ENCODE measurements at places on chromosomes 12 and 14. TPM values are rescaled to one million over a fixed set of nuclear protein-coding genes. Genes with fewer than 3 reads are reported as not detected.

DACT1 gene
- 4.3 TPM for total RNA-seq

EFCAB11 gene
- total RNA-seq = 9.6 TPM

CLEC1A gene
- total RNA-seq = 0.08 TPM

GRCh38 chr12:19404242-19404880, 34.9 kb upstream of the AEBP2 start:
- no peak for DNase-seq

GRCh38 chr12:91654087-91654486, 471.5 kb upstream of the DCN start:
- no peak for DNase-seq

- no peak for DNase-seq
Measured at GRCh38 chr14:103732868-103733620, 17.4 kb downstream of the ZFYVE21 start.

DNA sequence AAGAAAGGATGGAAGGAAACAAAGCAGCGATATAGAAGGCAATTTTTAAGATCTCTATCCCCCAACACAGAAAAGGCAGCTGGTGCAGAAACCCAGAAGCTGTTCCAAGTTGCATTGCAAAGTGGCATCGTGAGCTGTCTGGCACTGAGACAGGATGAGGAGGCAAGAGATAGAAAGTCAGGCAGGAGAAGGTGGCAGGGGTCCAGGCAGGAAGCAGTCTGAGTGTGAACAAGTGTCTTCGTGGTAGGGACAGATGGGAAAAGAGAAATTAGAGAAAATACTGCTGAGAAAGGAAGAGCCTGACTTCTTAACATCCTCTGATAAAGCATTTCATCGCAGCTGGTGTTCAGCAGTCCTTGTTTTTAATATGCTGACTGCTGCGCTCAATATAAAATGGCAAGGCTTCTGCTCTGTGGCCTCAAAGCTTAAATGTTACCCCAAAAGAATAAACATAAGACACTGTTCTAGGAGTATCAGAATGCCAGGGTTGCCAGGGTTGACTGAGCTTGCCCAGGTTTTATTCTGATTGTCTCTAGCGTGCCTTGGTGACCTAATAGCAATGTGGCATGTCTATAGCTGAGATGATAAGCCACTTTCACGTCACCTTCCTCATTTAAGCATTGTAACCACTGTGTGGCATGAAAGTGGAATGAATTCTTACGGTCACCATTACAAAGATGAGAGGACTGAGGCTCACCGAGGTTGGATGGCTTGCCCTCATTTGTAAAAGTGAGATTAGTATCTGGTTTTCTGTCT, 397.6 kb downstream of the NUAK1 start:
- no peak for DNase-seq

- DNase-seq = no peak
Measured at GRCh38 chr12:90939382-90939781, 15.6 kb downstream of the CCER1 start.

- DNase-seq = no peak
Measured at GRCh38 chr12:87953256-87953860, 75.8 kb downstream of the C12orf50 start.

- no peak for DNase-seq
Measured at GRCh38 chr12:93621986-93622385, 49.5 kb downstream of the SOCS2 start.

DNA sequence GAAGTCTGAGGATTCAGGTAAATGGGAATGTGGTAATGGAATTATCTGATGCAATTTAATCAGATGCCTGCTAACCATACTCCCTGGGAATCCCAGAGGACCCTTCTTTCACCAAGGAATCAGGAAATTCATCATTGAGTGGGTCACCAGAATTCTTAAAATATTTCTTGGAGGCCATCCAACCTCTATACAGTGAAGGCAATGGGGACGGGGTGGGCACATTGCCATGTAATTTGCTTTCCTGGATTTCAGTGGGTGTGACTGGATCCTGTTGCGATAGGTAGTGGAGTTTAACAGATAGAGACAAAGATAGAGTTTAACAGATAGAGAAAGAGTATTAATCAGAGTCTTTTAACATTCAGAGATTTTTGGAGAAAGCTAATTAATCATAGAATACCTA, 394.4 kb downstream of the DAD1 start:
- no peak for DNase-seq

DNA sequence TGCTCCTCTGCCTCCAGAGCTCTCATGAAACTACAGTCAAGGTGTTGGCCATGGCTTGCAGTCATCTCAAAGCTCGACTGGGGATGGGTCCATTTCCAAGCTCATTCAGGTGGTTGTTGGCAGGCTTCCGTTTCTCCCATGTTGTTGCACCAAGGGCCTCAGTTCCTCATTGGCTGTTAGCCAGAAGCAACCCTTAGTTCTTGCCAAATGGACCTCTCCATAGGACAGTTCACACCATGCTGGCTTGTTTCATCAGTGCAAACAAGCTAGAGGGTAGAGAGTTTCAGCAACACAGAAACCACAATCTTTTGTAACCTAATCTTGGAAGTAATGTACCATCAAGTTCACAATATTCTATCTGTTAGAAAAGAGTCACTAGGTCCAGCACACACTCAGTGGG, 22.7 kb upstream of the PPM1A start:
- no peak for DNase-seq

Measured in lower leg skin (tissue), 4 donors.